HCEC 1CT (cell line): ENCODE measurements at places on chromosomes 11 and 22.

GRCh38 chr22:37202716-37203115 is 9.6 kb downstream of the SSTR3 start:
- no peak for DNase-seq

- no peak for DNase-seq
These were observed 6.2 kb downstream of the KDM4F start for GRCh38 chr11:95055283-95055897.

GRCh38 chr11:2877474-2877873 is 8.1 kb downstream of the CDKN1C start:
- no peak for DNase-seq

DNA sequence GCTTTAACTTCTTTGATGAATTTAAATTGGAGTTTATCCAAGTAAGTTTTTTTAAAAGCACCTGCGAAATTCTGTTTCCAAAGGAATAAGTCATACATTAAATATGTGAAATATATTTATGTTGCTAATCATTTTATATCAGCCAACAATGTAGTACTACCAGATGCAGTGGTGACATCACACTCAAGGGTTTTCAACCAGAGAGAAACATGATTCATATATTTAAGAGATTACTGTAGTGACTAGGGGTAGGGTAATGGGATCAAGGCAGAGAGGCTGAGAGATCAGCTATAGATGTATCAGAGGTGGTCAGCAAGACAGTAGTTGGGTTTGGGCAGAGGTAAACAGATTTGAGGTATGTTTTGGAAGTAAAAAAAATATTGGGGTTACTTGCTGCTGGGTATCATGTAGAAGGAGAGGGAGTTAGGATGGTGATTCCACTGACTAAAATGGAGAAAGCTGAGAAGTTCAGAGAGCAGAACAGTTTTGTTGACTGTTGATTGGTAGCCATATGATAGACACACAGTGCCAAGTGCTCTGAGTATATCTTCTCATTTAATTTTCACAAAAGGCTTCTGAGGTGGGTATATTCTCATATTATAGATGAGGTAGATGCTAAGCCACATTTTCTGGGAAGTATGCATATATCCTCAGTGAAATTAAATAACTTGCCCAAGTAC is 39.4 kb downstream of the CEP57 start:
- peak; percentile 85 for DNase-seq

DNA sequence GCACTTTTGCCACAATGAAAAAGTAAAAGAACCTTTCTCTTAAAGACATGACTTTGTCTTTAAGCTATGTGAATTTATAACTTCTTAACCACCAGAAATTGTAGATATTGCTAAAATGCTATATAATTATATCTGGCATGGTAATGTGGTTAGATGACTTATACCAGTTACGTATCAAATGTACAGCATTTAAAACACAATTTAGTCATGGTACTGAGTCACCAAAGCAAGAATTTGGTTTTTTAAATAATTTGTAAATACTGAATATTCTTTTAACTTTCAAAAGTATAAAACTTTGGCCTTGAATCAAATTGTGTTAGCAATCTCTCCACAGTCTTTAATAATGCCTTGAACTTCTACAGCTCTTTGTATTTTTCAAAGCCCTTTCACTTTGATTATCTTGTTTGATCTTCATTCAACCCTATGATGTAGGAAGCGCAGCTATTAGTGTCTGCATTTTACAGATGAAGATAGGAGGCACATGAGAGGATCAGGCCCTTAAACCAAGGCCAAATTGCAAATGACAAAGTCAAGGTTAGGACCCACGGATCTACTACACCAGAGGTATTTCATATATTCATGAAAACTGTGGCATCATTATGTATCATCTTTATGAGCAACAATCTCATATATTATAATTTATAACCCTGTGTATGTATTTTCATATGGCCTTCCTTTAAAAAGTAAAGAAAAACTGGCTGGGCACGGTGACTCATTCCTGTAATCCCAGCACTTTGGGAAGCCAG is 4.4 kb upstream of the SYTL2 start:
- DNase-seq, result peak; percentile 94

DNA sequence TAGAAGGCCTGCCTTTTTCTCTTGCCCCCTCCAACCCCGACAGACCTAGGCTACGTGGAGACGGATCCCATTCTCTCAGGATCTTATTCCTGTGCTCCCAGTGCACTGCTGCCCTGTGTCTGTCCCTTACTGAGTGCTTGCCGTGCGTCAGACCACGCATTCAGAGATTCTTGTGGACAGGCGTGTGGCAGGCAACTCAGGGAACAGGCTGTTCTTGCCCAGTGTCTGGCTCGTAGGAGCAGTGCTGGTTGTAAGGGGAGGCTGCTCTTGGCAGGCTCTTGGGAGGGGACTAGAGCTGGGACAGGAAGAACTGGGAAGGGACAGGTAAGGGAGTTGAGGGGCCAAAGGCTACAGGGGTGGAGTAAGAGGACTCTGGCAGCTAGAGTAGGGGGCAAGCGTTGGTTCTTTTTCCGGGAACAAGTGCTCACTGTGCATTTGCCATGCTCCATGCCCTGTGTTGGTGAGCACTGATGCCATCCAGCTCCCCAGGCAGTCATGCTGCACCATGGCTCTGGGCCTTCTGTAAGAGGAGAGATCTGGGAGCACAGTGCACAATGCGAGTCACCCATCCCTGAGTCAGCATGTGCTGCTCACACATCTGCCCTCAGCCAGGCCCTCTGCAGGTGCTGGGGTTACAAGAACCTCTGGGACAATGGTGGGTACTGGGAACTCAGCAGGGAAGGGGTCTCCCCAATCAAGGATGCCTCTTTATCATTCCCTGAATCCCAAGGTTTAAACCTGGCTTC is 119.1 kb downstream of the TBC1D22A start:
- DNase-seq, result peak; percentile 60

GRCh38 chr22:24392218-24392931 is 35.0 kb upstream of the ADORA2A start:
- no peak for DNase-seq
